ENCODE measurements at places on chromosomes 11 and 22. TPM values are rescaled to one million over a fixed set of nuclear protein-coding genes. Genes with fewer than 3 reads are reported as not detected.

DNA sequence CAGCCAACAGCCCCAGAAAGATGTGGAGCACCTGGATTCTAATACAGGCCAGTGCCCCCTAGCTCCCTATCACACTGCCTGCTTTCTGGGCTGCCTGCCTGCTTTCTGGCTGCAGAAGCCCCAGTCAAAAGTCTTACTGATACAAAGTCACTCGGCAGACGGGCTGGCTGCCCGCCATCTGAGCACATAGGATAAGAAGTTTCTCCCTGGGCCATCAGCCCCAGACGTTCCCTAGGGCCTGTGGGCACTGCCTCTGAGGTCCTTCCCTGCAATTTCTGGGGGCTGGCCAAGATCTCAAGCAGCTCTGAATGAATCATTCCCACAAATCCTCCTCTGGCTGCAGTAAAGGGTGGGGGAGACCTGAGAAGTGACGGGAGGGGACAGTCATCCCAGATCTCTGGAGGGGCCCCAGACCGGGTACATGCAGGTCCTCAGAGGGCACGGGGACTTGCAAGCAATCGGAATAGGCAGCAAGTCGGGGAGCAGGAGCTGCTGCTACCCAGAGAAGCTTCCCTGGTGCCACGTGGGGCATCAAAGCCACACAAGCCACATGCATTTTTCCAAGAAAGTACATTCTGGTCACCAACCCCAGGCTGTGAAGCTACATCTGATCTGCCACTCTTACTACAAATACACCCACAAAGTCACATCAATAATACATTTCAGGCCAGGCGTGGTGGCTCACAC, 4.7 kb downstream of the TPST2 start:
- DNase-seq: peak; percentile 53

DNA sequence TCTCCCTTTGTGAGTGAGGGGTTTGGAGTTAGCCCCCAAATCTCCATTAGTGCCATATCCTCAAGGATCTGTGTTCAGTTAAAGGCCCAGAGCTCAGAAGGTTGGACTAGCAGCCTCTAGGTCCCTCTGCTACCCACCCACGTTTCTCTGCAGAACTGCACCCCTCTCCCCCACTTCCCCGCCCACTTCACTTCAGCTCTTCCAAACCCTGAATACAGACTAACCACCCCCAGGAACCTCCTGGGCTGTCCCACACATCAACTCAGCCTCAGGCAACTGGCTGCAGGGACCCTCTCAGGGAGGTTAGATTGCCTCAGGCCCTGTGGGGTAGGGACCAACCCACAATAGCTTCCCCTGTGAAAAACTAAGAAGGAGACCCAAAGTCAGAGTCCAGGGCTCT, 840 bp downstream of the VPREB3 start:
- DNase-seq: no peak

- DNase-seq: no peak
Observed at GRCh38 chr22:27138471-27138870, 481.1 kb downstream of the MIAT start.

DNA sequence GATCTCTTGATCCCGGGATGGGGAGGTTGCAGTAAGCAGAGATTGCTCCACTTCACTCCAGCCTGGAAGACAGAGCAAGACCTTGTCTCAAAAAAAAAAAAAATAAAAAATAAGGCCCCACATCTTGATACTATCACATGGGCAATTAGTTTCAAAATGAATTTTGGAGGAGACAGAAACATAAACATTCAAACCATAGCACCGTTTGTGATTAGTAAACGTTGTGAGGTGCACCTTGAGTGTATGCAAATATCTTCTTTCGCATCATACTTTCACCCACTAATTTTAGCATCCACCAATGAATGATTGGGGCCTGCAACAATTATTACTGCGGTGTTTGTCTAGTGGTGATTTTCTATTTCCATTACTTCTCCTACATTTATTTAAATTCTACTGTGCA, 11.0 kb upstream of the SPDYC start:
- DNase-seq: no peak

- peak; percentile 12 for DNase-seq
Observed at GRCh38 chr11:119188887-119189286, 3.6 kb downstream of the NHERF4 start.

- no peak for DNase-seq
Observed at GRCh38 chr11:69884286-69884685, 65.1 kb upstream of the FGF3 start.

DNA sequence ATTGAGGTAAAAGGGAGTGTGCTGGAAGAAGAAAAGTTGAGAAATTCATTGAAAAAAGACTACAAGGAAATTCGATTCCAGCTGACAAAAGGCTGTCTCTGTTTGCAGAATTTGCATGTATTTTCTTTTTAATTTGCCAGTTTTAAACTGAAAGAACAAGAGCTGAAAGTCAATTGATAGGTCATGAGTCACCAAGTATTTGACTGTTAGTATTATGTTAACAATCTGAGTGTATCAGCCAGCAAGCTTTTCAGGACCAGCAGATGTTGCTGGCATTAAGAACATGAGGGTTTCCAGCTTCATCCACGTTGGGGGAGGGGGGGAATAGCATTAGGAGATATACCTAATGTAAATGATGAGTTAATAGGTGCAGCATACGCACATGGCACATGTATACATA, 726.7 kb downstream of the METTL15 start:
- no peak for DNase-seq

GRCh38 chr11:44110231-44110679, 14.8 kb downstream of the EXT2 start:
- DNase-seq: peak; percentile 65

- DNase-seq: no peak
Observed at GRCh38 chr11:126578021-126578420, 222.5 kb downstream of the ST3GAL4 start.

DNA sequence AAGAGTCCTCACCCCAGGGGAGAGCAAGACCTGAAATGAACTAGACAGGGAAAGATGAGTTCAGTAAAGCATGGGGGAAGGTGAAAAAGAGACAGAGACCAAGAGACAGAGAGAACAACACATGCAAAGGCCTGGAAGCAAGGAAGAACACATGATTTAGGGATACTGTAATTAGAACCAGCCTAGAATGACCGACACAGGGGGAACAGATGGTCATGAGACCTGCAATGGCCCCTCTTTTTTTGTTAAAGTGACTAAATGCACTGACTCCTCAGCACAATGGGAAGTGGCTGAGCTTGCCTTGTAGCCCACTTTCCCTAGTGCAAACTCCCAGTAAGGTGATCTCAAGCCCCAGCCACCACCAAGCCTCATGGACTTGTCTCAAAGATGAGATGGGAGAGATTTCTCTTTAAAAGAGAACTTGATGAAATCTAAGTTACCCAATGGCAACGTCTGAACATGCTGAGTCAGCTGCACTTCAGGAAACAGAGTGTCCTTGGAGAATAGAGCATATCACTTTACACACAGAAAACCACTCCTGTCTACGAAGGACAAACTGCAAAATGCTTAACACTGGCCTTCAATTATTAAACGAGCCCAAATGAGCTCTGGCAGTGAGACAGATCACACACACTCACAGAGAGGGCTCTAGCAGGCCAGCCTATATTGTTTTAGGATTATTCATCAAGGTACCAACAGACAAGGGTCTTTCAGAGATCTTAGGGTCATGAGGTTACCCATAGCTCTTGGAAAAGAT, 91.0 kb downstream of the SERGEF start:
- DNase-seq: no peak

DNA sequence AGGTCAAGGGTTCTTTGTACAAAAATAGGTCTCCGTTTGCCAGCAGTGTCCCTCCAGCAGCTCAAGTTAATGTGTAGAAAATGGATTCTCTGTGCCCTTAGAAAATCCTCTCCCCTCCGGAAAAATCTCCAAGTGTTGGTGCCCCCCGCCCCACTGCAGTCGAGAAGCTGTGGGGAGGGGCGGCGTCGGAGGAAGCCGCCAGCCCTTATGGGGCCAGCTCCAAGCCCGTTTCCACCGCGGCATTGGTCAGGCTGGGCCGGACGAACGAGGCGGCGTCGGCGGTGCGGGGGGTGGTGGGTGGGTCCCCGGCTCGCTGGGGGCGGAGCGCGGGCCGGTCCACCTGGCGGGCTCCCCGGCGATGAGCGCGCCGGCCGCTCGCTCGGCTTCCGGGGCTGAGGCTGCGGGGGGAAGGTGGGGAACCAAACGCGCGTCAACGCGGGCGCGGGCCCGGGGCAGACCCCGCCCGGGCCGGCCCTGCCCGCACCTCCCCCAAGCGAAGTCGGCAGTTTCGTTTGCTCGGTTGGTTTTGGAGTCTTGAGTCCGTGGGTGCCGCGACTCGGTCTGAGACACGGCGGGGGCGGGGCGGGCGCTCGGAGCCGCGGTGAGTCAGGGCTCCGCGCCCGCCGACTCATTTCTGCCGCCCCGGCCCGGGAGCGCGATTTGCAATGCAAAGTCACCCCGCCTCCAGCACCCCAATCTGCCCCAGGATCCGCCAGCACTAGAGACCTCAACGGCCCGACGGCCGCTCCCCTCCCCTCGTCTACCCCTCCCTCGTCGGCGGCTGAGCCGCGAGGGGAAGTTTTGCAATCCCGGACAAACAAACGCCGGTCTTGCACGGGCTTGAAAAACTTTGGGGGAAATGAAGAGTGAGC, 1.4 kb downstream of the ASCL2 start:
- DNase-seq: peak; percentile 64

GRCh38 chr11:74507582-74507981, 14.1 kb upstream of the LIPT2 start:
- no peak for DNase-seq

Gene SAA2
- not detected for polyA plus RNA-seq

Gene ARVCF
- 33.0 TPM for polyA plus RNA-seq

Gene LMNTD2
- polyA plus RNA-seq: 2.4 TPM

Gene ADM2
- polyA plus RNA-seq: 0.49 TPM

Gene MIAT
- 10.4 TPM for polyA plus RNA-seq
